ENCODE measurements at places on chromosomes 16 and 17. TPM values are rescaled to one million over a fixed set of nuclear protein-coding genes. Genes with fewer than 3 reads are reported as not detected.

Gene FKBP10
- total RNA-seq, result 0.74 TPM

DNA sequence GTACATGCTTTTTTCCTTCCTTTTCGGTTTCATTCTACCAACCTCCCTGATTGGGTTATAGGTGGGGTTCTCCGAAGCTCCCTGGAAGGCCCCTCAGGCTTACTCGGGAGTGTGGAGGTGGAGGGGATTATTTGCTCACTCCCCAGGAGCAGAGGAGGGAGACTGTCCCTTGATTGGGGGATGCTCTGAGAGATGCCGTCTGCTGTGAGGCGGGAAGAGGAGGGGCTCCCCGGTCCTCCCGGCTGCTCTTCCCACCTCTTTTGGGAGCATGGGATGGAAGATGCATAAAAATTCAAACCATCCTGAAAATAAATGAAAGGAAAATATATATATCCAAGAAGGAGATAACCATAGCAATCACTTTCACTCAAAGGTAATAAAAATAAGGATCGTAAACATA is 16.1 kb upstream of the RPTOR start:
- no peaks in the 10 kb centered on the region for H3K36me3 ChIP-seq
- peaks cover 6% of the 10 kb centered on the region for H3K27me3 ChIP-seq
- DNase-seq, result peak; percentile 20

DNA sequence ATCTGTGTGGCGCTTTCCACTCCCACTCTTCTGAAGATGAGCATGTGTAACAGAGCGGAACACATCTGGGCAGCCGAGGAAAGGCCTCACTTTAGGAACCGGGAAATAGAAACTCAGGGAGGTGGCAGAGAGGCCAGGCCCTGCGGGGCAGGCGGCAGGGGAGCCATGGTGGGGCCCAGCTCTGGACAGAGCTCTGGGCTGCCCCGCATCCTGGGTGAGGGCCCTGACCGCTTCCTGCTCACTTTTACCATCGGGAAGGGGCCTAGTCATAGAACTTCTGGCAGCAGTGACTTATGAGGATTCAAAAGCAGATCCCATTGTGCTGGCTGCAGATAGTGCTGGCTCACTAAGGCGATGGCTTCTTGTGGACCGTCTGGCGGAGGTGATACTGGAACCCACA is 22.6 kb downstream of the COX4I1 start:
- H3K27ac ChIP-seq, result no peak overlapping the region
- peaks cover 13% of the 10 kb centered on the region for H3K4me1 ChIP-seq
- no peak for DNase-seq
- H3K27me3 ChIP-seq, result no peaks in the 10 kb centered on the region
- H3K36me3 ChIP-seq, result no peaks in the 10 kb centered on the region

- no peak for DNase-seq
- no peak overlapping the region for H3K27ac ChIP-seq
- H3K4me3 ChIP-seq, result no peak overlapping the region
- H3K27me3 ChIP-seq, result peaks cover under 1% of the 10 kb centered on the region
- no peaks in the 10 kb centered on the region for H3K36me3 ChIP-seq
- peaks cover 16% of the 10 kb centered on the region for H3K4me1 ChIP-seq
Observed at GRCh38 chr17:34369571-34369970, 6.5 kb upstream of the CCL1 start.

DNA sequence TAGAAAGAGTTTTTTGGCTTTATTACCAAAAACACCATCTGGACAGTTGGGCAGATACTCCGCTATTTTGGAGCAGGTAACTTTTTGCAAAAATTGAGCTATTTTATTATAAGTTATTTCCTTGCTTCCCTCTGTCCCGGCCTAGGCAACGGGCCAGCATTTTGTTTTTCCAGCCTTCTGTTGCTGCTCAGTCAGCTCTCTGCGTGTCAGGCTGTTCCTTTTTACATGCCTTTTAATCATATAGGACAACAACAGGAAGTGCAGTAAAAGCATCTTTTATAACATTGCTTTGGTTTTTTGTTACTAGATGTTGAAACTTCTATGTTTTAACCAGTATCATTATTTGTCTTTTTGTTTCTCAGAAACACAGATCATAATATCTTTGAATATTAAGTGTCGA is 30.4 kb downstream of the PPM1D start:
- peaks cover 4% of the 10 kb centered on the region for H3K36me3 ChIP-seq
- DNase-seq, result no peak
- H3K27me3 ChIP-seq, result no peaks in the 10 kb centered on the region
- no peak overlapping the region for H3K4me3 ChIP-seq
- H3K4me1 ChIP-seq, result peaks cover 4% of the 10 kb centered on the region
- no peak overlapping the region for H3K27ac ChIP-seq

DNA sequence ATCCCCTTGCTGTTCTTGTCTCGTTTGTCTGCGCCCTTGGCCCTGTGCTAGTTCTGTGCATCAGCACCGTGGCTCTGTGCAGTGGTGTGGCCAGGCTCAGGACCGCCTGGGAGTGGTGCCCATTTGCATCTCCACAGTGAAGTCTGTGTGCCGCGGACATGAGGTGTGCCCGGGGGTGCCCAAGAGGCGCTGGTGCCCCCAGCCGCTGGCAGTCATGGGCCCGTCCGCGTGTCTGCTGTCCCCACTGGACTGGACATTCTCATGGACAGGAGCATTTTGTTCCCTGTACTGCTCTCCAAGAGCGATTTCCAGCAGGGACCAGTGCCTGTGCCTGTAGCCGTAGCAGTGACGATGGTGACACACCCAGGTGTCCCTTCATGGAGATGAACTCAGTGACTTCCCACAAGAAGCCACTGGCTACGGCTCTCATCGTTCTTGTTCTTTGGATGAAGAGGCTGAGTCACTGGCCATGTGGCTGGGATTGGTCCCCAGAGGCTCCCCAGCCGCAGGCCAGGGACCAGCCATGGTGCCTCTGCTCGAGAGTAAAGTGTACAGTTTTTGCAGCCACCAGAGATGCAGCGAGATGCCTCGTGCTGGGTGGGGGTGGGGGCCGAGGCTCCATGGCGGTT is 13.0 kb upstream of the MC1R start:
- no peak for DNase-seq
- no peak overlapping the region for H3K4me3 ChIP-seq
- no peak overlapping the region for H3K27ac ChIP-seq
- H3K36me3 ChIP-seq, result no peaks in the 10 kb centered on the region
- peaks cover 5% of the 10 kb centered on the region for H3K4me1 ChIP-seq

GRCh38 chr16:29926711-29927052 is 656 bp upstream of the KCTD13 start:
- H3K4me1 ChIP-seq, result peaks cover 27% of the 10 kb centered on the region
- no peaks in the 10 kb centered on the region for H3K27me3 ChIP-seq
- peaks cover 6% of the 10 kb centered on the region for H3K36me3 ChIP-seq
